ENCODE measurements at places on chromosomes 3 and 15.
A peak's percentile ranks its signal among the peaks of the same experiment; 100 is the strongest.

- DNase-seq = no peak
Observed at GRCh38 chr3:99774467-99774866, 43.2 kb upstream of the CMSS1 start.

- no peak for DNase-seq
Observed at GRCh38 chr3:4584456-4585249, 91.5 kb downstream of the ITPR1 start.

DNA sequence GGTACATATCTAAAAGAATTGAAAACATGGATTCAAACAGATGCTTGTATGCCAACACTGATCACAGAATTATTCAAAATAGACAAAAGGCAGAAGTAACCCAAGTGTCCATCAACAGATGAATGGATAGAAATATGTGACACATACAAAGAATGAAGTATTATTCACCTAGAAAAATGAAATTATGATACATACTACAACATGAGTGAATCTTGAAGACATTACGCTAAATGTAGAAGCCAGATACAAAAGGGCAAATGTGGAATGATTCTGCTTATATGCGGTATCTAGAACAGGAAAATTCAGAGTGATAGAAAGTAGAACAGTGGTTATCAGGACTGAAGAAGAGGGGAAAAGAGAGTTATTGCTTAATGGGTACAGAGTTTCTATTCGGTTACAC is 26.2 kb upstream of the SLC12A8 start:
- no peak for DNase-seq

GRCh38 chr15:75037685-75038084 is 14.3 kb downstream of the PPCDC start:
- no peak for DNase-seq

DNA sequence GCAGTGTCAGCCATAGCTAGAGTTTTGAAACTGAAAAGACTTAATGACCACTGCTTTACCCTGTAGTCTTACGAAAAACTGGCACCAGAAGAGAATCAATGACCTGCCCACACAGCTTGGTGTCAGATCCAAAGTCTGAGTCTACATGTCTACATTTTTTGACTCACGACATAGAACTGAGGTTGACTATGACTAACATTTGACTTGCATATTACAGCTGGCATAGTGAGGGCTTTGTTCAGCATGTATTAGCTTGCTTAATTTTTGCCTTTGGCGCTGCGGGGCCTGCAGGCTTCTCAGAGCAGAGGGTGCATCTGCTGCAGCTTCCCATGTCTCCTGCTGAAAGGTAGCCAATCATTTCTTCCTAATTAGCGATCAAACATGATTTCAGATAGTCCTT is 167.0 kb downstream of the EBLN2 start:
- DNase-seq = no peak

DNA sequence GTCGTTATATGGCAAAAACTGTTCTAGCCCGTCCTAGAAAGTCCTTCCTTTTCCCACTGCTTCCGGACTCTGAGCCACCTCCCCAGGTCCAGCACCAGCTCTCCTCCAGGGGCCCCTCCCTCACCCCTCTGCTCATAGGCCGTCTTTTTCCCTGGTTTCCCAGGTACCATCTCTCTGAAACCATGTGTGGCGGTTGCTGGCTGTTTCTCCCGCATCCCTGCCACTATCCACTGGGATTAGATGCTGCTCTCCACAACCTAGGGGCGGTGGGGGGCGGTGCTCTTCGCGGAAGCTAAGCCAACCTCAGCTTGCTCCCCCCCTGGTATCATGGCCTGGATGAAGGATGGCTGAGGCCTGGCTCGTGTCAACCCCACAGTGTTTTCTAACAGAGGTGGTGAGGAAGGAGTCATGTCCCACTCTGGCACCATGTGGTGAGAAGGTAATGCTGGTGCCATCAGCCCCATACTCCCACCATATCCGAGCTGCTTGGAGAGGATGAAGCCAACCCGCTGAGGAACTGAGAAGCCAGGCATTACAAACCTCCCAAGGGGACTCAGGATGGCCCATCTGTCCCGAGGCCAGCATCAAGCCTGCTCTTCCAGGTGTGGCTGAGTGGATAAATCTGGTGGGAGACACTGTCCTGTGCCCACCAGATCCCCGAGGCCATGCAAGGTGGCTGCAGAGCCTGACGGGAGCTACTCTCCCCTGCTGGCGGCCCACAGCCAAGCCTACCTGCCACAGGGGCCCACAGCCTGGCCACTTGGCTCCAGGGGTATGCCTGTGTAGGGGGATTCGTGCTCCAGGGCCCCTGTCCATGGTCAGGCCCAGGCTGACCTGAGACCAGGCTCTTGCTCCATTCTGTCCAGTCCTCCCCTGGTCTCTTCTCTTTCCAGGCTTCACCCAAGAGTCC is 27.9 kb upstream of the SLC41A3 start:
- DNase-seq = no peak

- no peak for DNase-seq
Observed at GRCh38 chr3:45143673-45144671, 2.2 kb downstream of the CDCP1 start.

DNA sequence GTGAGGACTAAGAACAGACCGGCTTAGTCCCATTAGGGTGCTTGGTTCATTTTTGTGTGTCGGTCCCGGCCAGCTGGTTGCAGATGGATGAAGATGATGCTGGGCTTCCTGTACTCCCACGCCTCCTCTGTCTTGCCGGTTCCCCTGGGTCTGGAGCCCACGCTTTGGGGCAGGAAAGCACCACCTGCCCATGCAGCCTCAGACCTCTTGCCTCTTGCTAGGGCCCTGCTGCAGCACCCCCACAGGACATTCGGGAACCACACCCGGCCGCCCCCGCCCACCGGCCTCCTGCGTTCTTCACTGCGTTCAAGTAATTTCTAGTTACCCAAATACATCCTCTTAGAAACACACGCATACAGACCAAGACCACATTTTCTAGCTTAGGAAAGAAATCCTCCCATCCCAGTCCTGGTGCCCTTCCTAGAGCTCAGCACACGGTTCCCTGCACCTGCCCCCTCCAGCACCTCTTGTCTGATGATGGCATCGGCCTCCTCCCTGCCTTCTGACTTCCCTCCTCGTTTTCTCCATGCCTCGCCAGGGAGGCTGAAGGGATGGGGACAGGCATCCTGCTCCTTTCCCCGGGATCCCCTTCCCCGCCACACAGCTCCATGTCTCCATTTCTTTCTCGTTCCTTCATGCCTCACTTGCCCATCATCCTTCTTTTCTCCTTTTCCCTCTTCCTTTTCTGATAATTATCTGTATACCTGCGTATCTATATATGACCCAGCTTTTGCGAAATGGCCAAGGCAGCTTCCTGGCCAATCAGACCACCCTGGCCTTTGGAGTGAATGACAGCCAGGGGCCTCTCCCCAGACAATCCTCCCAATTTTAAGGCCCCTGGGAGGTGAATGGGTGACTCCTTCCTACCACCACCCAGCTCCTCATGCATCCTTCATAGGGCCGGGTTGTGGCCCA is 30.9 kb downstream of the FAM3D start:
- no peak for DNase-seq

- DNase-seq = no peak
Observed at GRCh38 chr15:49620199-49620598, 419 bp downstream of the FAM227B start.

DNA sequence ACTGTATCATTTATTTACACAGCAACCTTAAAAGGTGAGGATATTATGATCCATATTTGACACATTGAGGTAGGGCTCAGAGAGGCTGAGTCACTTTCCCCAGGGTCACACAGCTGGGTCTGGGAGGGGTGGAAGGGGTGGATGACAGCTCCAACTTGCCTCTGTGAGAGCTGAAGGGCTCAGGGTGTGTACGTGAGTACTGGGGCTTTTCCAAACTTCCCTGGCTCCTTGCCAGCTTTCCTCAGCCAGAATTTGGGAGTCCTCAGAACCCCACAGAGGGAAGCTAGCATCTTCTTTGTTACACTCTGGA is 58.3 kb upstream of the SLC6A11 start:
- DNase-seq = no peak

GRCh38 chr3:180870008-180870699 is 42.3 kb upstream of the FXR1 start:
- DNase-seq = no peak

GRCh38 chr3:22297436-22297835 is 546.4 kb upstream of the ZNF385D start:
- DNase-seq = no peak

DNA sequence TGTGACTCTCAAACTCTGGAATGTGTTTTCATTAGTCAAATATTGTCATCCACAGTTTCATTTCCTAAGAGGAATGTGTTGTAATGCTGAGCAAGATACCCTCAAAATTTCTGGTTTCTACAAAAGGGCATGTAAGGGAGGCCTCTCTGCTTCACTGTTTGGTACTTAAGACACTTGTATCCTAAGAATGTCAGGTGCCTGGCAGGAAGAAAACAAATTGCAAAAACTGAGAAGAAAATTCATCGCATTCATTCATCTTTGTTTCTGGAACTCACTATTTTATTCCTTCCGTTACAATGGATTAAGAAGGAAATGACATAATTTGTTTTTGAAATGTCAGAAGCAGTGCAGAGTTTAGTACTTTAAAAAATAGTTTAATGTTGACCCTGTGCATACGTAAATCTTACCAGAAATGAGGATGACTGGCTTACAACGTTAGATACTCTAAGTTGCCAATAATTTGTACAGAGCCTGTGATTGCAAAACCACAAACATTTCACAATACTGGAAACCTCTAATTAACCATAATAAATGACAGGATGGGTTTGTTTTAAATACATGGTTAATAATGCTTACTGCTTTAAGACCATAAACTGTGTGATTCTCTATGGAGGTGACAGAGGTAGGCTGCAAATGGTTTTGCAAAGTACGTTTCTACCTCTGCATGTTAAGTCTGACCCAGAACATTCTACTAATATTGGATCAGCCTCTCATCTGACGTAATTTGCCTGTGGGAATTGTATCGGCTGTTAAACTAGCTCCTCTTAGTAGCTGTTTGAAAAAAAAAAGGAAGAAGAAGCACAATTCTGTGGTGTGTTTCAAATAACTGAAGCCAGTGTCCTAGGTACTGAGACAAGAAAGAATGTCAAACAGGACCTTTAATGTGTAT is 477.8 kb downstream of the RBMS3 start:
- no peak for DNase-seq

- DNase-seq = peak; percentile 8
Observed at GRCh38 chr3:18556503-18557135, 131.5 kb upstream of the SATB1 start.

DNA sequence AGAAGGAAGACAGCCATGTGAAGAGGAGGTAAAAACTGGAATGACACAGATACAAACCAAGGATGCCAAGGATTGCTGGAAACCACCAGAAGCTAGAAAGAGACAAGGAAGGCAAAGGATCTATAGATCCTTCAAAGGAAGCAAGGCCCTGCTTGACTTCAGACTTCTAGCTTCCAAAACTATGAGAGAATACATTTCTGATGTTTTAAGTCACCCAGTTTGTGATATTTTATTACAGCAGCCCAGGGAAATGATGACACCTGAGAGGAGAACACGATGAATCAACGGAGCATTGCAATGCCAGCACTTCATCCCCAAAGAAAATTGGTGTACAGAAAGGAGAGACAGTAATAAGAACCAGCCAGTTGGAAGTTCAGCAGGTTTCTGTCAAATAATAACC is 116.3 kb downstream of the MAGI1 start:
- DNase-seq = no peak

DNA sequence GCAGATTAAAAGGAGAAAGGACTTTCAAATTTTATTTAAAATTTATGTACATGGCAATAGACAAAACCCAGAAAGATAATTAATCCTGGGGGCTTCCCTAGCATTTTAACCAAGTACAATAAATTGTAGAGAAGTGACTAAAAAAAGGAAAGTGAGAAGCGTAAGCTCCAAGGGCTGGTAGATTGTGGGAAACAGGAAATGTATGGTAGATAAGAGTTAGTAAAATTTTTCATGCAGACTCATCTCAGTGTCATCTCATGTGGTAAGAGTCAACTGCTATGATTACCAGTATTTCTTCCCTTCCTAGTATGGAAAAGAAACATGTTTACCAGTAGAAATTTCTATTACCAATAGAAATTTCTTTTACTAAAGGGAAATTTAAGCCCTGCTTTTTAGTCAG is 464.3 kb upstream of the AGTR1 start:
- no peak for DNase-seq

- DNase-seq = no peak
Observed at GRCh38 chr3:127985216-127985615, 67.0 kb upstream of the SEC61A1 start.

DNA sequence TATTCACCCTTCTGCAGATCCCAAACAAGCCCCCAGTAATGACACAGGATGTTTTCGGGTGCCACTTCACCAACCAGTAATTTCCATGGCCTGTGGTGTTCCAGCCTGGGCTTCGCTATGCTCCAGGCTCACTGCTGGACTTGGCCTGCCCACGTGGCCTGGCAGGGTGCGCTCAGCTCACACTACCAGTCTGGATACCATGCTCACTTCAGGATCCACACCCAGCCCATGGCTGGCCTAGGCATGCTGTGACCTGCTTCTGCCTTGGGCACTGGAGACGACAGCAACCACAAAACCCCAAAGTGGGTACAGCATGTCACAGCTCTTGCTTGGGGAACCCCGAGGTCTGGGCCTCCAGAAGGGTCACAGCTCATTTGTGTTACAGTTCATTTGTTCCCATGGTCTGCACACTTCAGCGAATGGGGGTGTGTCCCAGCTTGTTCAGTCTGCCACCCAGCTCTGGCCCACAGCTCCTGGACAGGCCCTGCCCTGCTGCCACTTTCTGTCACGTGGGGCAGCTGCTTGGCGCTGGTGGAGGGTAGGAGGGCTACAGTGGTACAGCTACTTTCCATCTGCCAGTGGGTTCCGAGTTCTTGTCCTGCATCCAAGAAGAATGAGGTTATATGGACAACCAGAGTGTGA is 650.8 kb downstream of the MCTP2 start:
- no peak for DNase-seq

DNA sequence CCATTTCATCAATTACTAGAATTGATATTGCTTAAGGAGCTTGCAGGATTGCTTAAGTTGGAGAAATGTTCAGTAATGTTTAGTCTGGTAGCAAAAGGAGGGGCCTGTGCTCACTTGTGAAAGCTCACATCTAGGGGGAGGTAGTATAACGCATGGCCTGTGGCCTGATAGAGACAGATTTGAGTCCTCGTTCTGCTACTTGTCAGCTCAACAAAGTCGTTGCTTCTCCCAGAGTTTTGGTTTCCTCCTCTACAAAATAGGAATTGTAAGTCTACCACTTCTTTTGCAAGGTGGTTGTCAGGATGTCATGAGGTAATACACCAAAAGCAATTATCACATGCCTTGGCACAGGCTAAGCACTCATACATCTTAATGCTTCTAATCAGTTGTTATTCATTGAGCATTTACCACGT is 1.3 kb downstream of the ST3GAL6 start:
- DNase-seq = no peak

DNA sequence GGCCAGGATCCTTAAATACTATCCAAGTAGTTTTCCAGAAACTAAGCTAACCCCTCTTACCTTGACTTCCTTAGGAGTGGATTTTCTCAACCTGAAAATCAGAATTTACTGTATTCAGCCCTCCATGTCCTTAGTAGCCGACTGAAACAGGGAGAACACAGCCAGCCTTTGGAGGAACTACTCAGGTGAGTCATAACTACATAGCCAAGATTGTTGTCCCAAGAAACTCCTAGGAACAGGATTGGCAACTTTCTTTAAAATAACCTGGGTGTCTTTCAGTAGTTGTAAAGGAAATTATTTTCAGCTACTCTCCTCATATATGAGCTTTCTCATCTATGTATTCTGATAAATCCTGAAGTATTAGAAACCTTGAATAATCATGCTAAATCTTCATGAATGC is 22.3 kb downstream of the FANCD2OS start:
- no peak for DNase-seq
